ENCODE measurements at places on chromosomes 16 and 17.

DNA sequence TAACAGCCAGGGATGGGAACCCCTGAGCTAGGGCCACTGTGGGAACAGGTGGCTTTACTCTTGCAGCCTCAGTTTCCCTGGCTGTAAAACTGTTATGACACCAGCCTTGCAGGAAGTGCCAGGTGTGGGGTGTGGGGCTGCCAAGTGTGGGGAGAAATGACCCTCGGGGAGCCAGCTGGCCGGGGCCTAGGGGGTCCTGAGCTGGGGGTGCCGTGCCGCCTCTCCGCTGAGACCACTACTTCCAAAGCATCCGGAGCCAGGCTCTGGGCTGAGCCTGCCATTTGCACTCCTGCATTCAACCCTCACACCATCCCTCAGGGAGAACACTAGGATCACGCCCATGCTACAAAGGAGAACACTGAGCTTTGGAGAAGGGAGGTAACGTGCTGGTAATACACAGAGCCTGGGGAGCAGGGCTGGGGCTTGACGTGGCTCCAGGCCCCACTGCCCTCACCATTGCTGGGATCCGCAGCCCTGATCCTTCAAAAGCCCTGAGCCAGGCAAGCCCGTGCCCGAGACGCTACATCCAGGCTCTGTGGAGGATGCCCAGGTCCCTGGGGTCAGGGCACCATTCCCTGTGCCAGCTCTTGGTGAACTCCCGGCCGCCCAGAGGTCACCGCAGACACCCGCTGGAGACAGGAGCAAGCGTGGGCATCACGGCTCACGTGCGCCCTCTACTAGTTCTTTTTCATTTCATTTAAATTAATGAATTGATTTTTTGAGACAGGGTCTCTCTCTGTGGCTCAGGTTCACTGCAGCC is 28.8 kb upstream of the GINS2 start:
- DNase-seq = peak; percentile 59

DNA sequence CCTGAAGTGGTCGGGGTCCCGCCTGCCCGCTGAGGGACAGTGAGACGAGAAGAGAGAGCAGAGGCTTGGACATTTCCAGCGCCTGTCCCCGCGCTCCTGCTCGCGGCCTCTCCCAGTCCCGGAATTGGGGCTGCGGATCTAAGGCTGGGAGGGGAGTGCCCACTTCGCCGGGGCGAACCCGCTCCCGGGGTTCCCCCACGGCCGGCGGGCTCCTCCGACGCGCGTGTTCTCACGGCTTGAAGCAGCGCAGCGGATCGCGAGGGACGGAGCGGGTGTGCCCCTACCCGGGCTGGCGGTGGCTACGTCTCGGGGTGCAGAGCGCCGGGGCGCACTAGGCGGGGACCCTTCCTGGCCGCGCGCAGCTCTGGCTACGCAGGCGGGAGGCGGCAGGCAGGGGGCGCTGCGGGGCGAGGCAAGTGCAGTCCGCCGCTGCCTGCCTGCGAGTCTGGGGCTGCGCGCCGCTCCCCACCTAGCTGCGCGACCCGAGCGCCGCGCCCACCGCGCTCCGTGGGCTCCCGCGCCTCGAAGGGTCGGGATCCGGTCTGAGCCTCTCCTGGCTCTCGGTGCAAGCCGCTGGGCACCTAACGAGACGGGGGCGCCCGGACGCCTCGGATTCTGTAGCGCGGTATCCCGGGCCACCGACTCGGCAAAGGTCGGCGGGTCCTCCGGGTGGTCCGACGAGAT is 1.2 kb downstream of the NGFR start:
- no peak for DNase-seq

DNA sequence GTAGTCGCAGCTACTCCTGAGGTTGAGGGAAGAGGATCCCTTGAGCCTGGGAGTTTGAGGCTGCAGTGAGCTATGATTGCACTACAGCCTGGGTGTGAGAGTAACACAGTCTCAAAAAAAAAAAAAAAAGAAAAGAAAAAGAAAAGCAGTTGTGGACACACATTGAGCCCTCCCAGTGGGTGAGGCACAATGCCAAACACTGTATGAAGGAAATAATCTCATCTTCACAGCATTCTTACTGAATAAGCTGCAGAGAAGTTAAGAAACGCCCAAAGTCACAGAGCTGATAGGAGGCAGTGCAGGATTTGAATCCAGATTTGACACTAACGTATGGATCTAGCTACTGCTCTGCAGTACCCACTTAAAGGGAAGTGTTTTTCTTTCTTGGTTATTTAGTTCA is 5.9 kb upstream of the LYZL6 start:
- no peak for DNase-seq

DNA sequence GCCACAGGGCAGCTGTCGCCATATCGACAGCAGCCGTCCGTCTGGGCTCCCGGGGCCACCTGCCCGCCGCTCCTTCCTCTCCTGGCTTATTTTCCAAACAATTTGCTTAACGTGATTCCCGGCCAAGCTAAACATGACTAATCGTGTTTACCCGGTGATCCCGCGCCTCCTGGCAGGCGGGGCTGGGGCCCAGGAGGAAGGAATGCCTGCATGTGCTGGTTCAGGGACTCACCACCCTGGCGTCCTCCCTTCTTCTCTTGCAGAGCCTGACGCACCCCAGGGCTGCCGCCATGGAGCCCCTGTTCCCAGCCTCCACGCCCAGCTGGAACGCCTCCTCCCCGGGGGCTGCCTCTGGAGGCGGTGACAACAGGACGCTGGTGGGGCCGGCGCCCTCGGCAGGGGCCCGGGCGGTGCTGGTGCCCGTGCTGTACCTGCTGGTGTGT is 6.1 kb downstream of the SSTR5 start:
- DNase-seq = peak; percentile 63

DNA sequence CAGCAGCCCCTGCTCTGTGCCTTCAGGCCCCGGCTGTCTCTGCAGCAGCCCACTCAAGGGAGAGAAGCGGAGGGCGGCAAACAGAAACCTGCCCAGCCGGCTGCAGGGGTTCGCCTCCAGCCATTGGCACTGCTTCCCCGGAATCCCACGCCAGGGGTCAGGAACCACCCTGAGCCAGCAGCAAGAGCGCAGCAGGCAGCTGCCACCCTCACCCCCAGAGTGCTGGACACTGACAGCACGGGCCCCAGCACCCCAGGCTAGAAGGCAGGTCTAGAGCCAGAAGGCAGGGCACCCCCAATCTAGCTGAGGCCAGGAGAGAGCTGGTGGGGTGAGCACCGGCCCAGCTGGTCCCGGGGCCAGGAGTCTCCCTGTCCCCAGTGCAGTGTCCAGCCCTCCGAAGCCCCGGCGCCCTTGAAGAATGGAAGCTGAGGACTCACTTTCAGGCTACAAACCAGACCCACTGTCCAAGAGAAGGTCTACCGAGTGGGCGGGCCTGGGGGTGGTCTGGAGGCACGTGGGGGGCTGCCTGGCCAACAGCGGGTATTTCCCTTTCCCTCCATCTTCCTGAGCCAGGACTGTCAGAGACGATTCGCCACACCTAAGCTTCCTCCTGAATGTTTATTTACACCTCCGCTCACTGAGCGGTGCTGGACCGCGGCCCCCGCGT is 8.4 kb downstream of the UBALD2 start:
- no peak for DNase-seq

DNA sequence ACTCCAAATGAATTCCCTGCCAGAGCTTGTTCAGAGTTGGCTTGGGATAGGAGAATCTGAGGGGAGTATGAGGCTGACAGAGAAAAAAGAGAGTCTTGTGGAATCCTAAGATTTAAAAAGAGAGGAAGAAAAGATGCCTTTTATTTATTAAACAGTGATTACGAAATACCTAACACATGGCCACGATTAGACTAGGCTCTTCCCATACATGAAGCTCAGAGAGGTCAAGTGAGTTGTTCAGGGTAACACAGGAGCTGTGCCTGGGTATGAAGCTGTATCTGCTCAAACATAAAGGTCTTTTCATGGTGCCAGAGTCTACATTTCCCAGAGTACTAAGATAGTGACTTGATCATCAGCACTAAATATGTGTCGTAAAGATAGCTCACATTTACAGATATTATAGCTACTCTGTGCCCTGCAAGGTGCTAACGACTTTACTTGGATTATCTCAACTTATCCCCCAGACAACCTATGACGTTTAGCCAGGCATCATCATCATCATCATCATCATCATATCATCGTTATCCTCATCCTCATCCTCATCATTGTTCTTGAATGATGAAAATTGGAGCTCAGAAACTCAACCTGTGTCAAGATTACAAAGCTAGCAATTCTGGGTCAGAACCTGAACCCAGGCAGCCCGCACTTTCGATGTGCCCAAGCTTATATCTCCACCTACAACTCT is 500.8 kb downstream of the NPIPA7 start:
- no peak for DNase-seq

- no peak for DNase-seq
These were observed 14.6 kb downstream of the SLC13A2 start for GRCh38 chr17:28487881-28488532.

DNA sequence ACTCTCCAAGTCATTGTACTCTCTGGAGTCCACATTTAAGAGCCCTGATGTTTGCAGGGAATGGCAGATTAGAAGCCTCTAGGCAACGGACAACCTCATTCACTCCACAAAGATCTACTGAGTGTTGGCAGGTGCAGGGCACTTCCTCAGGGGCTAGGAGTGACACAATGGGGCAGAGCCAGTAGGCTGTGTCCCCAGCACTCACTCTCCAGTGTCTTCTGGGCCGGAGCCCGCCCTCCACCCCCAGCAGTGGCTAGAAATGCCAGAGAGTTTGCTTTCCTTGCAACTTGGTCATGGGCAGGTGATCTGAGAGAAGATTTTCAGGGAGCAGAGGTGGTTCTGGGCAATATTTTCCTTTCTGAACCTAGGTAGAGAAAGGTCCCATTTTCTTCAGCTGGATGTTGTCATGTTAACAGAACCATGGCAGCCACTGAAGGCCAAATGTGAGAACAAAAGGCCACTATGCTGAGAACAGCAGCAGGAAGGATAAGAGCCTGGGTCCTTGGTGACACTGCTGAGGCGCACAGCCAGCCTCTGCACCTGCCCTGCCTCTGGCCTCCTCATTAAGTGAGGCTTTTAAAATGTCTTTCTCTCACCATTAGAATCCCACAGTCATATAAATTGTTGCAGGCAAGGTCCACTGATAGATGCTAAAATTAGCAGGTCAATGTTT is 96.2 kb downstream of the USP31 start:
- no peak for DNase-seq
